ENCODE measurements at places on chromosomes 5 and 9. TPM values are rescaled to one million over a fixed set of nuclear protein-coding genes. Genes with fewer than 3 reads are reported as not detected.

Gene IFNK
- total RNA-seq, result not detected

Gene POC5
- 44.4 TPM for total RNA-seq

Gene DBH
- total RNA-seq, result 0.02 TPM

Gene HTR4
- not detected for total RNA-seq

Gene SPINK4
- not detected for total RNA-seq

Gene CCDC192
- total RNA-seq, result not detected

Gene TMEM252
- not detected for total RNA-seq

Gene JAK2
- 5.0 TPM for total RNA-seq

Gene JAKMIP2
- 15.6 TPM for total RNA-seq

Gene FOXD1
- total RNA-seq, result 24.6 TPM

Gene PDE6A
- total RNA-seq, result 0.41 TPM

Gene PRKACG
- total RNA-seq, result not detected

Gene SHLD3
- total RNA-seq, result 11.4 TPM

Gene GBGT1
- total RNA-seq, result 0.96 TPM

Gene PCDHA8
- total RNA-seq, result not detected

Gene C9orf153
- not detected for total RNA-seq

Gene CCDC171
- total RNA-seq, result 4.5 TPM

Gene FABP6
- total RNA-seq, result 1.5 TPM

Gene SLC6A7
- not detected for total RNA-seq

Gene IPO11
- total RNA-seq, result 36.5 TPM

Gene CAAP1
- total RNA-seq, result 25.1 TPM

Gene NPR3
- total RNA-seq, result 0.07 TPM
